GM12878 (cell line): ENCODE measurements at places on chromosomes 12 and 14. TPM values are rescaled to one million over a fixed set of nuclear protein-coding genes. Genes with fewer than 3 reads are reported as not detected.

DNA sequence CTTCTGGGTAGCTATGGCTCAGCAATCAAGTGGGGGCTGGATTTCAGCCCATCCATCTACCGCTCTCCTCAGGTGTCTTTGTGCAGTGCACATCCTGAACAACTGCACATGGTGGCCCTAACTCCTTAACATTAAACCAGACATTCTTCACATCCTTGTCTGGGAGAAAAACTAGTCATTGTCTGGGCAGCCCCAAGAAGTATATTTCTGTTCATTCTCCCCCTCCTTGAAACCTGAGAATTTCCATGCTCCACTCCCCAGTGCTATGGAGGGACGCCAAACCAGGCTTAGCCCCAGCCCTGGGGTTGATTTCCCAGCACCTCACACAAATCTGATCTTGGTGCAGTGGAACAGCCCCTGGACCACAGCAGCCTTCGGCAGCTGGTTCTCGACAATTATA, 13.4 kb downstream of the MYL2 start:
- no peak for DNase-seq

- DNase-seq, result no peak
Measured at GRCh38 chr12:98861251-98861650, 216.2 kb downstream of the APAF1 start.

GRCh38 chr12:75711271-75711670, 199.9 kb upstream of the KRR1 start:
- no peak for DNase-seq

CCDC184 gene
- total RNA-seq, result not detected in 2 replicates

CCDC92 gene
- total RNA-seq, result 11.8 and 12.8 TPM in 2 replicates

DNA sequence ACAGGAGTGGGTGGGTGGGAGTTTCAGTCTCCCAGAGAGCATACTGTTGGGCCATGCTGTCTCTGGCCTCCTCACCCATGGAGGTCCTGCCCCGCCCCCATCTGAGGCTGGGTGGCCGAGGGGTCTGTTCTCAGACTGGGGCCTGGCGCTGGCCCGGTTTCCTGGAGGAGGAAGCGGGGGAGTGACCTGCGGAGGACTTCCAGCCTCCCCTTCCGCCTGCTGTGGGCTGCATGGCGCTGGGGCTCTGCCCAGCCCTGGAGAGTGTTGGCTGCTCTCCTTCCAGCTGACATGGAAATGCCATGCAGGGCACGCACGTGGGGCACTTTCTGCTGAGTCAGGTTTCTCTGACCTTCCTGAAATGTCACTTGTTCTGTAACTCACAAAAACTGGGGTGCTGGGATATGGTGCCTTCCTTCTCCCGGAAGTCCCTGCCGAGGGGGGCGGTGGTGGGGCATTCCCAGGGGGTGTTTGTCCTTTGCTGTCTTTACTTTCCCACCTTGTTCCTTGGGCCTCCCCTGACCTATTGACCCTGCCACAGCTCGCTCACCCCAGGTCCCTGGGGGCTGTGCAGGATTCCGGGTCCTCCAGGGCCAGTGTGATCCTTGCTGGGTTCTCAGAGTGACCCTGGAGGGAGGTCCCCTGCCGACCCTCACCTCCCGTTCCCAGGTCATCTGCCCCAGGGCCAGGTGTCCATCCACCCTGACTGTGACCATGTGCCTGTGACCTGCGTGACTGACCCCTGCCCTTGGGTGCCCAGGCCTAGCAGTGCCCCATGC, 23.6 kb downstream of the PACS2 start:
- no peak for DNase-seq

DNA sequence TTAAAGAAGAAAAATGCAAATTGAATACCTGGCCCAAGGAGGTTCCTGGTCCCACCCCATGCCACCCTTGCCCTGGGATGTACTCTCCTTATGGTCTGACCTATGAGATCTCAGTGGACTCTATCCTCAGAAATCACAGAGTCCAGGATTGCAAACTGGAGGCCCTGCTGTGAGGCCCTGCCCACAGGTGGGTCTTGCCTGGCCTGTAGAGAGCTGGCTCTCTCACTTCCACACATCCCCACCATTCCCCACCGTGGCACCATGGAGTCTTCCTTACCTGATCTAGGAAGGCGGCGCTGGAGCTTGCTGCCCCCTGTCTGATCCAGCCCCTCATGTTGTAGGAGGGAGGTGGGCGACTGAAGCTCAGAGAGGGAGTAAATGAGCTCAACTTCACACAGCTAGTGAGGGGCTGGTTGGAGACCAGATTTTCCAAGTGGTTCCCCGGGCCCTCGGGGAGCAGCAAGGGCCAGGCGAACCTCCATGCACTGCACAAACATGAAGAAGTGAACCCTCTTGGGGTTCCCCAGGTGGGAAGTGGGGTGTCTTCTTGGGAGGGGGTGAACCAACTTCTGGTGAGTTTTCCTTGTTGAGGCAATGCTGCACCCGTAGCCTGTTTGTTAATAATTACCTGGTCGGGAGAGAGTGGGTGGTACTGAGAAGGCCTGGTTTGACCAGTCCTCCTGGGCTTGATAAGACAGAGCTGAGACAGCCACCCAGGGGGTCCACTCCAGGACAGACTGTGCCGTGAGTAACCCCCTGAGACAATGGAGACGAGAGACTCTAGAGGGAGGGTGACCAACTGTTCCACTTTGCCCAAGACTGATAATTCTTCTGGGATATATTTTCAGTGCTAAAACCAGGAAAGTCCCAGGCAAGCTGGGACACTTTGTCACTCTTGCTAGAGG, at the start of gene SERPINA4:
Gene SERPINA4, plus strand, starts transcription at position 692 of the 905 bp plus-strand sequence. CDS start 2,041 bp downstream, outside the sequence.
- no peak for DNase-seq

- no peak for DNase-seq
Measured at GRCh38 chr12:93877446-93877845, 200.3 kb downstream of the CRADD start.

- no peak for DNase-seq
Measured at GRCh38 chr12:39297891-39298290, 145.0 kb downstream of the KIF21A start.

GRCh38 chr12:108732489-108733229, 1.3 kb upstream of the CORO1C start:
- DNase-seq, result no peak

MMP14 gene
- total RNA-seq, result 1.1 and 1.8 TPM in 2 replicates

DNA sequence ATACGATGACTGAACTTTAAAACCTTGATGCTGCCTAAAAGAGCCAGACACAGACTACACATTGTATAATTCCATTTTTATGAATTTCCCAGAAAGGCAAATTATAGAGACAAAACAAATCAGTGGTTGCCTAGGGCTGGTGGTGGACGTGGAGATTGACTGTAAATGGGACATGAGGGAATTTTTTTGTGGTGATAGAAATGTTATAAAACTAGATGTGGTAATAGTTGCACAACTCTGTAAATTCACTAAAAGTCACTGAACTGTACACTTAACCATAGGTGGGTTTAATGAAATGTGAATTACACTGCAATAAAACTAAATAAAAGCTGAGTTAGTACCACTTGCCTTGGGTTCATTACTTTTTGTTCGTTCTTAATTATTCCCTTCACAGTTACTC, 72.1 kb downstream of the PLEKHA5 start:
- DNase-seq, result no peak

- no peak for DNase-seq
Measured at GRCh38 chr12:51196547-51196946, 21.3 kb downstream of the POU6F1 start.

DAO gene
- not detected in 2 replicates for total RNA-seq

GRCh38 chr14:67704484-67705089, 2.9 kb downstream of the RDH12 start:
- DNase-seq, result peak; percentile 45

GRCh38 chr14:95611293-95611880, 74.8 kb upstream of the TCL1B start:
- no peak for DNase-seq

METTL17 gene
- total RNA-seq, result 78.1 and 85.3 TPM in 2 replicates

DNA sequence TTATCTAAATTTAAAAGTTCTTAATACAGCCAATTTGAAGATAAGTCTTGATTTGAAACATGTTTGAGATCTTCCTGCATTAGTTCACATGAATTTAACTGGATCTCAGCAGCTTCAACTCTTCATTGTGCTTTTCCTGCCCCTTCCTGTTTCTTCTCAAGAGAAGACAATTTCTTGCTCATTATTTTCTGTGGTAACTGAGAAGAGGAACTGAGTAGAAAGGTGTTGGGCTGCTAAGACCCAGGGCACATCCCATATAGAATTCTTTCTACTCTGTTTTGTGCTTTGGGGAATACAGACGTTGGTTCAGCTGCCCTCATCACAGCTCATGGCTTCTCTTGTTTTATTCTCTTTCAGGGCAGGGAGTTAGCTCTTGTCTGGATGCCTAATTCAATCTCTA, 110.2 kb downstream of the SNAPC1 start:
- peak; percentile 73 for DNase-seq

OTOGL gene
- 0.31 and 0.56 TPM in 2 replicates for total RNA-seq

DNA sequence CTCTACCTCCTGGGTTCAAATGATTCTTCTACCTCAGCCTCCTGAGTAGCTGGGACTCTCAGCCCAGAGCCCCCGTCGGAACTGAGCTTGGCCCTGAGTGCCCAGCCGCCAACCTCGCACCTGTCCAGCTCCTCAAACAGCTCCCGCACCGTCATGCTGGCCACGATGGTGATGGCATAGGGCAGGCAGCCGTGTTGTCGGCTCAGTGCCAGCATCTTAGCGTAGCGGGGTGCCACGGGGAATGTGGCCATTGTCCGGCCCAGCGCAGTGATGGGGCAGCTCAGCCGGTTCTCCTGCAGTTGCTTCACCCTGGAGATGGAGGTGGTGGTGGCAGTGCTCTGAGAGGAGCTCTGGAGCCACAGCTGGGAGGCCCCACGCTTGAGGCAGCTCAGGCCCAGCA, 32.4 kb downstream of the DHX37 start:
- DNase-seq, result no peak

RIC8B gene
- total RNA-seq, result 9.6 and 10.4 TPM in 2 replicates

- DNase-seq, result no peak
Measured at GRCh38 chr14:96497087-96497486, 5.1 kb upstream of the PAPOLA start.

- no peak for DNase-seq
Measured at GRCh38 chr12:66152732-66153131, 17.1 kb downstream of the TMBIM4 start.

DNA sequence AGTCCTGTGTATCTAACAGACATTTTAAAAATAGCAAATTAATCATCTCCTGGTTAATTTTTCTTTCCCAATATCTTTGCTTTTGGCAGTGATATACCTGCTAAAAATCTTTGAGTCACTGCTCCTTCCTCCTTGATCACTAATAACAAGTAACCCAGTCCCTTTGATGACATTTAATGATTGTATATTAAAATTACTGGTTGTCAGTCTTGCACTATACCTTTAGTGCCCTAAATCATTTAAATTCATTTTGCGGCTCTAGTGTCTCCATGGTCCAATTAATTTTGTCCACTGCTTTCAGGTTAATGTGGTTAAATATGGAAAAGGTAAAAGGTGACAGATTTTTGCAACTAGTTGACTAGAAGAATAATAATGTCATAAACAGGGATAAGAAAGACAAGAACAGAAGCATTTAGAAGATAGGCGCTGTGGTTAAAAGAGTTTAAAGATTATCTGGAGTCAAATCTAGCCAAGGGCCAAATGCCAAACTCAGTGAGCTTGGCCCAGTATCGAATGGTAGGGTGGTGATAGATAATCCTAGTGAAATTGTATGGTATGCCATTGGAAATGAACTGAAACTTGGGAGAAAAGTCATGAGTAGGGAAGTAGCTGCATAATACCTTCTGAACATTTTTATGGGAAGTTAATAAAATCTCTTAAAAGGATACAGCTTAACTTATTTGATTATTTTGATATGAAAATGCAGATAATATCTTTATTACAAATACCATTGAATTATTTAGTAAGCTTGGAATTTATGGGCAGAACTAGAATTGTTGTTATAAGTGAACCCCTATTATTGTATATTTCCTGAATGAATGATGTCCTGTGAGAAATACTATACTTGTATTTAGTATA, 115.0 kb downstream of the PCNX1 start:
- DNase-seq, result no peak

DNA sequence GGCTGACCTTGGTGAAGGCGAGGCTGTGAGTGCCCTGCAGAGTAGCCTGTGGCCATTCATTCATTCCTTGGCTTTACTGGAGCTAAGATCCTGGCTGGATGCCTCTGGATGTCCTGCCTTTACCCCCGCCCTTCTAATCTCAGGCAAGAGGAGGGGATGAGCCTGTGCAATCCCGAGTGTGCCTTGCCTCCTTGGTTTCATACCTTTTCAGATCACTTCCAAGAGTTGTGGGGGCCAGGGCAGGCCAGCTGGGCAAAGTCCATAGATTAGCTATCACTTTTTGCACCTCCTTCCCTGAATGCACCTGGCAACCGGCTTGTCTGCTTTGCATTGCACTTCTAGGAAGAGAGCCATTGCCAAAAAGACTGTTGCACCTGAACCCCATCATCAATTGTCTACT, 1.5 kb downstream of the VRTN start:
- DNase-seq, result no peak

DNA sequence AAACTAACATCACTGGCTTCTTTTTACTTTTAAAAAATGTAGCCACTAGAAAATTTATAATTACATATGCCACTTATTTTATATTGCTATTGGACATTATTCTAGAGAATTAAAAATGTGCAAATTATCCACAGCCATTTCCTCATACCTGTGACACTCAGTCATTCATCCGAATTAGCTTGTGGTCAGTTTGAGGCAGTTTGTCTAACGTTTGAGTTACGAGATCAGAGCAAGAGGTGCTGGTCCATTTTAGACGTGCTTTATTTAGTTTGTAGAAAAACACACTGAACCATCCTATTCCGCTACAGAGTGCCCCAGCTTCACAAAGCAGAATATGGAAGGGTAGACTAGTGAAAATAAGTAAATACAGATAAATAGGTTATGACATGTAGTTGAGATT, 513.0 kb downstream of the NRXN3 start:
- no peak for DNase-seq

GRCh38 chr12:55732288-55732687, 3.5 kb upstream of the CD63 start:
- DNase-seq, result no peak

DNA sequence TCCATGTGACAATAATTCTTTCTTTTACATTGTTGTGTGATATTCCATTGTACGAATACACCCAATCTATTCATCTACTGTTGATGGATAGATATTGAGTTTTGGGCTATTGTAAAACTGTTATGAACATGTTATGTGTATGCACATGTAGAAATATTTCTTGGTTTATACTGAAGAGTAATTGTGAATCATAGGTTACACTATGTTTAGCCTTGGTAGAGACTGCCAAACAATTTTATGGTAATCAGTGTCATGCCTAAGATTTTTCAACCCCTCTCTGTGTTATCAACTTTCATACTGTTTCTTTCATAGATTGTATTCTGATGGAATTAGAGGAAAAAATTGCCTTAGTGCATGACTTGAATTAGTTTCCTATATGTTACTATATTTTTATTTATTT, 39.5 kb downstream of the FRMD6 start:
- no peak for DNase-seq

DNA sequence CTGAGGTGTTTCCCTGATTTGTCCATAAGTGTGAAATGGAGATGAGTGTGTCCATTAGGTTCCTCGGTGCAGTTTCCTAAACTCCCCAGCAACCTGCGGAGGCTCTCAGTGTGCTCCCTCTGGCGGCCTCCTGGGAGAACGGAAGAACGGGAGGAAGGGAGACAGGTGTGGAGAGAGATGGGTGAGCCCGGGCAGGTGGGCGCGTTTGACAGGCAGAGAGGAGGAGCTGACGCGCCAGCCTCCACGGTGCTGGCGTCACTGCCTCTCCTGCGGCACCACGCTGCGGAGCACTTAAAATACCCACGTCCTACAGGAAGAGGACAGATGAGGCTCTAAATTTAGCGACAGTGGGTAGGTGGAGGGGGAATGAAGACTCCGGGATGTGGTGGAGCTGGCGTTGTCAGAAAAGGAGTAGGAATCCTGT, 26.8 kb upstream of the PEX5 start:
- no peak for DNase-seq

NUMB gene
- total RNA-seq, result 49.7 and 57.4 TPM in 2 replicates

TROAP gene
- 48.8 and 58.2 TPM in 2 replicates for total RNA-seq

KCNMB4 gene
- 0.13 and 0.21 TPM in 2 replicates for total RNA-seq
